Upper lobe of left lung (tissue), 6 donors: ENCODE measurements at places on chromosomes 1 and 21. TPM values are rescaled to one million over a fixed set of nuclear protein-coding genes. Genes with fewer than 3 reads are reported as not detected.
A peak's percentile ranks its signal among the peaks of the same experiment; 100 is the strongest.

SYF2 gene
- 21.9 TPM for total RNA-seq

CD53 gene
- 181 TPM for total RNA-seq

GRCh38 chr1:36792292-36792691 is 242.0 kb downstream of the GRIK3 start:
- no peak for DNase-seq

GRCh38 chr1:162696286-162696862 is 64.1 kb downstream of the DDR2 start:
- DNase-seq: peak; percentile 56

GRCh38 chr1:216221260-216221700 is 202.0 kb downstream of the USH2A start:
- no peak for DNase-seq

DNA sequence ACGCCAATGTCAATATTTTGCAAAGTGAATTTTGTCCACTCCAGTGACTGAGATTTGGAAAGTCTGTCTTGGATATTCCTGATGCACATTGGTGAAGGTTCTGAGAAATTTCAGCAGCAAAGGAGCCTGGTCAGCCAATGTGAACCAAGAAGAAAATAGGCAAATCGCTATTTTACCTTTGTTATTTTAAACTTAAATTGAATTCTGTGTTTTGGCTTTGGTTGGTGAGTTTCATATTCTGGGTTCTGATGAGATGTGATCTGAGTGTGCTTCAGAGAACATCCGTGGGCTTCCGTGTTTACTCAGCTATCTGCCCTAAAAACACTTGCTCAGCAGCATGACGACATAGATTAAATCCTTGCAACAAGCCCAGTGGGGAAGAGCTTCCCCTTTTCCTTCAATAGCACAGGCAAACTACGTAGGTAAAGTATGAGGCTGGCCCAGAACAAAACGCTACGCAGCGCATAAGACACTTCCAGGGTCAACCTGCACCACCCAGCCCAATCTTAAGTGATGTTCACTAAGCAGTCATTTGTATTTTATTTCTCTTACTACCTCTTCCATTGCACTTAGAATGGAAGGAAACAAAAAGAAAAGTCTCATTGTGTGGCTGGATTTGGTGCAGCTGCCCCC is 176.4 kb upstream of the KAZN start:
- DNase-seq: no peak

DNA sequence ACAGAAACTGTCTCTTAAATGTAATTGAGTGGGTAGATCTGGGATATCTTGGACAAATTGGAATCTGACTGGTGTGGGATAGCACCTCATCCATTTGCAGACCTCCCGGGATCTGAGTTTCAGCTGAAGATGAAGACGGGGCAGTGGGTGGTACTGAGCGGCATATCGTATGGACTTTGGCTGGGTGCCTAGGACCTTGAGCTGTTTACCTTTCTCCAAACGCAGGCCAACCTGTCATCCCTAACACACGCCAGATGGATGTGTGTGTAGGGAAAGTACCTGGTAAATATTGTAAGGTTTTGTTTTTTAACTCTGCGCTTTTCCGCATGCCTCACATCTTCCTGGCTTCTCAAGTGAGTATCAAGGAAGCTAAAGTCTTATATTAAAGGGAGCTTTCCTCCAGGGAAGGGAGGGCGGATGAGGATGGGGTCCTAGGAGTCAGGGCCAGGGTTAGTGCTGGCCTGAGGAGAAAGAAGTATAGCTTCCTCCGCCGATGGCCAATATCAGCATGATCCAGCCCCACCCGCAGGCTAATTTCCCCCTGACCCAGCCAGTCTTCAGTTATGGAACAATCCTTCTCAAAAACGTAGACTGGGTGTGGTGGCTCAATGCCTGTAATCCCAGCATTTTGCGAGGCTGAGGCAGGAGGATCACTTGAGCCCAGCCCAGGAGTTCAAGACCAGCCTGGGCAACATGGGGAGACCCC is 26.2 kb downstream of the ATP8B2 start:
- DNase-seq: no peak

- no peak for DNase-seq
These were observed 474.0 kb downstream of the LTN1 start for GRCh38 chr21:28518630-28519029.

DNA sequence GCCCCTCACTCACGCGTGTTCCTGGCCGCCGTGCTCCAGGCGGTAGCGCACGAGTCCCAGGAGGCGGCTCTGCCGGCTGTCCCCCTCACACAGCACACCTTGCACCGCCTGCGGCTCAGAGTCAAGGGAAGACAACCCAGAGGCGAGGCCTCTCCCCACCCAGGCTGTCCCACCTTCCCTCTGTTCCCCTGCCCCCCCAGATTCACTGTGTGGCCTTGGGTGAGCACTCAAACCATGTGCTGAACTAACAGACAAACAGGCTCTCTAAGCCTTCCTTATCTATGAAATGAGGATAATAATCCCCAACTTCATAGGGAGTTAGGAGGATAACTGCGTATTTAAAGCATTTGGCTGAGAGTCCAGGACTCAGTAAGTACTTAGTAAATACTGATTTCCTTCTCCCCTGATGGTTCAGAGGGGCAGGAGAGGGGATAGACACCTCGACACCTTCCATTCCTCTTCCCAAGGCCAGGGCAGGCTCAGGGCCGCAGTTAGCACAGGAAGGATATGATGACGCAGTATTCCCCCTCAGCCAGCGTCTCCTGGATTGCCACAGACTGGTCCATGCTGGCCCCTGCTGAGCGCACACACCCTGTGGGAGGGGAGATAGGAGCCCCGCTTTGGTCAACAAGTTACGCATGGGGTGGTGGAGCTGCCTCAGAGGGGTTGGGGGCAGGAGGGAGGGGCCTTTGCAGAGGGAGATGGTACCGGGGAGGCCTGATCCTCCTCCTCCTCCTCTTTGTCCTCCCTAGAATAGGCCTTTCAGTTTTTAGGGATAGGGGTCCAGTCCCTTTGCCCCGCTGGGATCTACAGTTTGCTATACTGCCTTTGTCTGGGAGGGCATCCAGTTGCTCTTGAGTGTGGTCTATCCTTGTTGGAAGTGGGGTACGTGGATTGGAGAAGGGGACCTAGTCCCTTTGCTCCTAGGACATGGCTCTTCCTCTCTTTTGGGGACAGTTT is 830 bp downstream of the INPP5B start:
- peak; percentile 62 for DNase-seq

GRCh38 chr1:89837036-89837481 is 16.2 kb downstream of the LRRC8D start:
- DNase-seq: no peak

DNA sequence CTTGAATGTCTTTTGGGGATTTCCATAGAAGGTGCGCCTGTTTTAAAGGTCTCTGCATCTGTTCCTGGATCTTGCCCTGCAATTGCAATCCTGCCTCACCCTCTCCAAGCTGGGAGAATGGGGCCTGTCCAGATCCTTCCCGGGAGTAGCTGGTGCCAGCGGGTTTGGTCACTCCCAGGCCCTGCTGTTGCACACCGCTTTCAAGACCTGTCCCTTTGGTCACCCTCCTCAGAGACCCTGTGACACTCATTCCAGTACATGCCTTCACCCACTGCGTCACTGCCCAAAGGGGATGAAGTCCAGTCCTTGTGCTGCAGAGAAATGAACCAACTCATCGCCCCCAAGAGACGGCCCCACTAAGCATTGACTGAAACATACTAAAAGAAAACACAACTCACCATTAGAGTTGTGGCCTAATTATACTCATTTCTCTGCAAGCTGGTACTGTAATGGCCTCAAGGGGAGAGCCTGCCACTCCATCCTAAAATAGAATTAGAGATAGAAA is 1.9 kb upstream of the IRF2BP2 start:
- DNase-seq: peak; percentile 81

- no peak for DNase-seq
These were observed 61.2 kb upstream of the CCDC190 start for GRCh38 chr1:162922201-162922600.
